ENCODE measurements at places on chromosomes 7 and 10.

GRCh38 chr10:62978482-62978881 lies 154.6 kb upstream of the NRBF2 start:
- no peak for DNase-seq

DNA sequence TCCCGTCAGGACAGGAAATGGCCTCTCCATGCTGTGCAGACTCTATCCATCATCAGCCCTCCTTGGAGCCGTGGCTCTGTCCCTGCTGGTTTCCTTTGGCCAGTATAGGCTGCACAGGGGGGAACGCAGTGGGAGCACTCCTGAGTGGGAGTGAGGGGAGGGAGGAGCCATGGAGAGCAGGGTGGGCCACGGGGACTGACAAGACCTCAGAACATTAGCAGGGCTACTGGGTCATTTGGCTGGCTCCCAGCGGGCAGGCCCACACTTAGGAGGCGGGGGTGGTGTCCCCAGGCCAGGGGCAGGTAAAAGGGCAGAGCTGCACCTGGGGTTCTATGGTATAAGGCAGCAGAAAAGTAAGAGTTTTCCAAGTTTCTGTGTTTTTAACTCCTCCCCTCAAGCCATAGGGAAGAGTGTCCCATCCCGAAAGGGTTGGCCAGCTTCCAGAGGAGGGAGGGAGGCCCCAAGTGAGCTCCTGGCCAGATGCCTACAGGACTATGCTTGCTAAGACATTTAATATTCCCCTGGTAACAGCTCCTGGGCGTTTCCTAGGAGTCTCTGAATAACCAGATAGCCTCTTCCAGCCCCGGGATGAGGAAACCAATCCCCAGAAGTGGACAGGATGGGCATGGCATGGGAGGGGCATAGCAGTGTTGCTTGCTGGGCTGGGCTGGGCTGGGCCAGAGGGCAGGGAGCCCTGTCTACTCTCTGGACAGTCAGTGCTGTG lies 5.5 kb upstream of the OPN4 start:
- DNase-seq: no peak

- no peak for DNase-seq
Observed at GRCh38 chr10:7980196-7980595, 74.3 kb upstream of the GATA3 start.

DNA sequence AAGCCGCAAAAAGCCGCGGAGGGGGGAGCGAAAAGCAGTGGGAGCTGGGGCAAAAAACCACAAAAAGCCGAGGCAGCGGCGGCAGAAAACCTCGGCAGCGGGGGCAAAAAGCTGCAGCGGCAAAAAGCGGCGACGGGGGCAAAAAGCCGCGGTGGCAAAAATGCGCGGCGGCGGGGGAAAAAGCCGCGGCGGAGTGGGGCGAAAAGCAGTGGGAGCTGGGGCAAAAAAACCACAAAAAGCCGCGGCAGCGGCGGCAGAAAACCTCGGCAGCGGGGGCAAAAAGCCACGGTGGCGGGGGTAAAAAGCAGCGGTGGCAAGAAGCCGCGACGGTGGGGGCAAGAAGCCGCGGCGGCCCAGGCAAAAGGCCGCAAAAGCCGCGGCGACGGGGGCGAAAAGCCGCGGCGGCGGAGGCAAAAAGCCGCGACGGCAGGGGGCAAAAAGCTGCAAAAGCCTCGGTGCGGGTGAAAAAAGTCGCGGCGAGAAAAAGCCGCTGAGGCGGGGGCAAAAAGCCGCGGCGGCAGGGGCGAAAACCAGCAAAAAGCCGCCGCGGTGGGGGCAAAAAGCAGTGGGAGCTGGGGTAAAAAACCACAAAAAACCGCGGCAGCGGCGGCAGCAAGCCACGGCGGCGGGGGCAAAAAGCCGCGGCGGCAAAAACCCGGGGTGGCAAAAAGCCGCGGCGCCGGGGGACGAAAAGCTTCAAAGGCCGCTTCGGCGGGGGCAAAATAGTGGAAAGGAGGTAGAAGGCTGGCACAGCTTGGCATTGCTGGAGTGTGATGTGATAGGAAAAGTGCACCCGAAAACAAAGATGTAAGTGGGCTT lies 135.9 kb downstream of the ZNF92 start:
- no peak for DNase-seq

DNA sequence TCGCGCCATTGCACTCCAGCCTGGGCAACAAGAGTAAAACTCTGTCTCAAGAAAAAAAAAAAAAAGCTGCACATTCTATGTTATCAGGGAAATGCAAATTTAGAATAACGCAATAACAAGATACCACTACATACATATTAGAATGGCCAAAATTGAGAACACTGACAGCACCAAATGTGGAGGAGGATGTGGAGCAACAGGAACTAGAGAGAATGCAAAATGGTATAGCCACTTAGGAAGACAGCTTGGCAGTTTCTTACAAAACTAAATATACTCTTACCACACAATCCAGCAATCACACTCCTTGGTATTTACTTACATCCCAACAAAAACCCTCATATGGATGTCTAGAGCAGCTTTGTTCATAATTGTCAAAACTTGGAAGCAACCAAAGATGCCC lies 76.8 kb downstream of the ALOX5 start:
- no peak for DNase-seq

DNA sequence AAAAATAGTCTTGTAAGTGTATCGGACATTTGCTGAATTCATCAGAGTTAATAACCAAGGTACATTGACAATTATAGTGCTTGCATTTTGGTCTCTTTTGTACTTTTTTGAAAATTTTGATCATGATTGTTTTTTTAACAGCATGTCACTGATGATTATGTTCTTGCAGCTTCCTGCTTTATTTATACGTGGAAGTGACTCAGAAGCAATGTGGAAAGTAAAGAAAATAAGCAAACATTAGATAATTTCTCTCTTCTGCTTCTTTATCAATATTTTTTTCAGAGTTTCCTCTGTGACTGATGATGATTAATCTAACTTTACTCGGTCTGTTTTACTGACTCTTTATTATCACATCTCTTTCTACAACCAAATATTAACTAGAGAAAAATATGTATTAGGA lies 1351.9 kb downstream of the REEP3 start:
- DNase-seq: no peak

DNA sequence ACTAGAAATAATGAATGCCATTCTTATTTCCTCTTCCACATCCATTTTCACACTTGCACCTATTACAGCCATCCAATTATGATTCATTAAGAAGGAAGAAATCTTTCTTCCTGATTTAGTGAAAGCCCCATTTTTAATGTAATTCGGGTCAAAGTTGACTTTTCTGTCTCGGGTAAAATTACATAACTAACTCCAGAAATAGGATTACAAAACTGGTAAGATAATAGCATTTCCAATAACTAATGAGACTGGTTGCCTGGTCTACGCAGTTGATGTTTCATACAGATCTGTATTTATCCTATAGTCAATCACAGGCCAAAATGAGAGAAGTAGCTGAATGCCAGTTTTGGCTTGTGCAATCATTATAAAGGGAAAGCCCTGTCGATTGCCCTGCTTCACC lies 651.5 kb upstream of the NRP1 start:
- DNase-seq: no peak

DNA sequence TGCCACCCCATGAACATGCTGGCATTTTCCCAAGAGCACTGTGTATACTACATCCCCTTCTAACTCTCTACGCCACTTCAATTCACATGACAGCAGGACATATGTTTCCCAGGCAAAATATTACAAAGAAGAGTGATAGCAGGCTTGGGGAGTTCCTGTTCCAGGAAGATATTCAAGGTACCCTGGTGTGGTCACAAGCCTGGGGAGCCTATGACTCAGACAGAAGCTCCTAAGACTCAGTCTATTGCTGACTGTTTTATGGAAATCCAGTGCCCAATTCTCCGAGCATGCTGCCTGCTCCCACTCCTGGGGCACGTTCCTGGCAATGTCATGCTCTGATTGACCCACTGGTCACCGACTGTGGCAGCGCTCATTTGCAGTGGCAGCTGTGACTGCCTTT lies 23.5 kb upstream of the ABLIM1 start:
- DNase-seq: no peak

DNA sequence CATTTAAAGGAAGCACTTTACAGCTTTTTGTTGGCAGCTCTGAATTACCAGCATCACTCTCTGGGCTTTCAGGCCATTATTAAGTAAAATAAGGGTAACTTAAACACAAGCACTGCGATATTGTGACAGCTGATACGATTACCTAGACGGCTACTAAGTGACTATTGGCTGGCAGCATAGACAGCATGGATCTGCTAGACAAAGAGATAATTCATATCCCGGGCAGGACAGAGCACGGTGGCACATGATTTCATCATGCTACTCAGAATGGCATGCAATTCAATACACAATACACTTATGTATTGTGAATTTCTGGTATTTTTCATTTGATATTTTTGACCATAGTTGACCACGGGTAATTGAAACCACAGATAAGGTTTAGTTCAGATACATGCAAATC lies 522.0 kb upstream of the LRRN3 start:
- DNase-seq: no peak

DNA sequence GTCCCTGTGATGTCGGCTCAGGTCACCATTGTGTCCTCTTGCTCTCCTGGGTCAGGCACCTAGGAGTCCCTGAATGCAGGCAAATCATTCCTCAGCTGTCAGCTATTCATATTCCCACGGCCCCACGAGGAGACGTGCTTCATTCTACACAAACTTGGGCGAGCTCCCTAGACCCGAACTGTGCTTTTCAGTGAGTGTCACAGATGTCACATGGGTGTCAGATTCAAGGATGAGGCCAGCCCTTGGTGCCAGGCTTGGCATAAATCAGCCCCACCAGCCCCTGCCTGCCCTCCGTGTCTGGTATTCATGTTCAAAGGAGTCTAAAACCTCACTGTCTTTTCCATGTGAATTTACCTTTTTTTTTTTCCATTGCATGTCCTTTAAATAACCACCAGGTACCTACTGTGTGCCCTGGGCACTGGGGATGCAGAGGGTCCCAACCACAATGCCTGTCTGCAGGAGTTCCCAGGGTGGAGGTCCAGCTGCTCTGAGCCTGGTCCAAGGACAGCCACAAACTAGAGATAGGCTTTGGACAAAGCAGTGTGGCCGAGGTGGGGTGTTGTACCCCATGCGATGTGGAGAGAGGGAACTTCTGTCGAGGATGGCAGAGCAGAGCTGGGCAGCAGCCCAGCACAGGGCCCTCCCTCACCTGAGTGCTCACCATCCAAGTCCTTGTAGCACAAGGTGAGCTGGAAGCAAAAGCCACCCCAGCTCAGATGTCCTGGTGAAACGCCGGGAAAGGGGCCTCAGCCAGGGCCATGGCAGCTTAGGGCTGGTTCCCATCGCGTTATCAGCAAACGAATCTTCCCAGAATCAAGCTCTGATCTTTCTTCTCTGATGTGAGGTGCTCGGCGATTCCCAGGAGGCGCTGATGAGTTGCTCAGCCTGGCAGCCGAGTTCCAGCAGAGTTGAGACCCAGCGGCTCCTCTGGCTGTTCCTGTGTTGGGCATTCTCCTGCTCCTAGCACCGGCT lies 611.9 kb downstream of the PTPRN2 start:
- no peak for DNase-seq

DNA sequence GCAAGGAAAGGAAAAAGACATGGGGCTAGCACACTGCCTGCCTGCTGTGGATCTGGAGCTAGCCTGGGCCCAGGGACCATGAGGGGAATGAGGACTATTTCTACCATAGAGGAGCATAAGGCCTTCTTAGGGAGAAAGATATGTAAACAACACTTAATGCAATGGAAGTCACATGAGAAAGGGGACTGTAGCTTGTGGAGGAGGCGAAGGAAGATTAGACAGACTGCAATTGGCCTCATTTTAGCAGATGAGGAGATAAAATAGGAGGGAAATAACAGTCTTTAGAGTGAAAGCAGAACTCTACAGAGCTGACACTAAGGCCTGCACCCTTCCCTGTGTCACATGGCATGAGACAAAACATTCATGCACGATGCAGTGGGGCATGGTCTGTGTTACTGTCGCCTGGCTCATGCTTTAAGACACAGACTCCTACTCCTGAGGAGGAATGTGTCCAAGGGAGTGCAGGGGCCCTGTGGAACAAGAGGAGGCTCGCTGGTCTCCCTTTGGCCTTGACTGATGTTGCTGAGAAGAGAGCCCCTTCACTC lies 829.3 kb upstream of the IGFBP3 start:
- no peak for DNase-seq

DNA sequence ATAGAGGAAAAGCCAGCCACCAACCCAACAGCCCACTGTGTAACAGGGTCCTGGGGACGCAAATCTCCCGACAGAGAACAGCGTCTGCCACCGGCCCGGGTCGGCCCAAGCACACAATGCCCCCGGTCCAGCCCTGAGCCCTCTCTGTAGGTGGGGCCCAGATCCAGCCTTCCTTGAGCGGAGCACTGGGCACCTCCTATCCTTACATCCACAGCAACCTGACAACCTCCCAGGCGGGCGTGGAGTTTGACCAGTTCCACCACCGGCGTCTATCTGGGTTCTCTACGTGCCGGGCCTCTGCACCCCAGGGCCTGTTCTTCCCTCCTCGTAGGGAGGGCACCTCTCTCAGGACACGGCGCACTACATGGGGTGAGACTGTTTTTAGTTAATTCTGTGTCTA lies 109.0 kb downstream of the CYTH3 start:
- no peak for DNase-seq

- DNase-seq: no peak
Observed at GRCh38 chr10:61944410-61945147, 43.1 kb downstream of the ARID5B start.

DNA sequence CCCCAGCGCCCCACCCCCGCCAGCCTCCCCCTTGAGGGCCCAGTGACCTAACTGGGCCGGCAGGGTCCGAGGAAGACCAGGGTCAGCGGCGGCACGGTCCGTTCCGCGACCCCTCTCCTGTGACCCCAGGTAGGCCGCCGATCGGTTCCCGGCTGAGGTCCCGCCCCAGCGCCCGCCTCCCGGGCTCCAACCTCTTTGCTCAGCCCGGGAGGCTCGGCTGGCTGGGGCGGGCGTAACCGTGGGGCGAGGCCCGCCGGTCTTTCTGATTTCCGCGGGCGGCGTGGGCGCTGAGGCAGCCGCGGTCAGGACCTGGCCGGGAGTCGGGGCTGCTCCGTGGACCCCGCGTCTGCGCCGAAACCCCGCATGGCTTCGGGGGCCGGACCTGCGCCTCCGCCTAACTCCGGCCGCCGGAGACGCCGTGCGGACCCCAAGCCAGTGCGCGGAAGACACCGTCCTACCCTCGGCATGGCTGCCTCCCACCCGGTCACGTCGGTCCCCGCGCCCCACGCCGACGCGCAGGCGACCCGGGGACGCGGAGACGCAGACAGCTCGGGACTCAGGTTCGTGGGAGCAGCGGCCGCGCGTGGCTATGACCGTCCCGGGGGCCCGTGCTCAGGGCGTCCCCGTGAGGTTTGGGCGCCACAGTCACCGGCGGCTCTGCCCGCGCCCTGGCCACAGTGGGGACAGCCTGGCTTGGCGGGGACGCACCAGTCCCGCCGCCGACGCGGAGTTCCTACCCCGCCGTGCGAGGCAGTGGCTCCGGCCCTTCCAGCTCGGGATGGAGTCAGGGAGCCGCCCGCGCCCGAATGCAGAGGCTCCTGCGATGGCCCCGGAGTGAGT lies 1.0 kb upstream of the VENTX start:
- no peak for DNase-seq

- no peak for DNase-seq
Observed at GRCh38 chr7:90563286-90563685, 32.8 kb upstream of the CDK14 start.

- no peak for DNase-seq
Observed at GRCh38 chr10:3999642-4000041, 214.6 kb upstream of the KLF6 start.

GRCh38 chr10:1646332-1646731 lies 91.0 kb downstream of the ADARB2 start:
- no peak for DNase-seq

- DNase-seq: no peak
Observed at GRCh38 chr10:45204954-45205775, 110.2 kb downstream of the OR13A1 start.
